NCI-H1105 (cell line): ENCODE measurements at places on chromosomes 6 and 20.

GRCh38 chr6:28794175-28795002, 129.4 kb downstream of the TRIM27 start:
- DNase-seq: peak; percentile 34

DNA sequence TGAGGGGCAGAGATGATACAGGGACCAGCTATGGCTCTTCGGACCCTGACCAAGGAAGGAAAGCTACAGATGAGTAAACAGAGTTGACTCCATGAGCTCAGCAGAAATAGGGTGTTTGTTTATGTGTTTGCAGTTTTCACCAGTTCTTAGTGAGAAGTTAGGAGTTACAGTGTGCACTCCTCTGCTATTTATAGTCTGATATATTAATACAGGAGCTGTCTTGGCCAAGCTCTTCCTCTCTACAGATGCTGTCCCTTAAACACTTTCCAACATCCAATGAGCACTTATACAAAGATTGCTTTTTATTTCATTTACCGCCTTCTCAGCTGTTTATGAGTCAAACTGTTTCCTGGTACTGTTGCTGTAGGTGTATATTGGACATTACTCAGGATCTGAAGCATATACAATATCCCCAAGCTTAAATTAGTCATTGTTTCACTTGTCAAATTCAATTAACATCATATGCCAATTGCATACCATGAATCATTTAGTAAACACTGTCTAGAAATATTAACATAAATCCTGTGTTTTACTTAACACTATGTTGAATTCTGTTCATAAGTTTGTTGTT, 618.0 kb downstream of the PRKN start:
- DNase-seq: no peak

- no peak for DNase-seq
Observed at GRCh38 chr6:156457601-156458000, 319.6 kb upstream of the ARID1B start.

DNA sequence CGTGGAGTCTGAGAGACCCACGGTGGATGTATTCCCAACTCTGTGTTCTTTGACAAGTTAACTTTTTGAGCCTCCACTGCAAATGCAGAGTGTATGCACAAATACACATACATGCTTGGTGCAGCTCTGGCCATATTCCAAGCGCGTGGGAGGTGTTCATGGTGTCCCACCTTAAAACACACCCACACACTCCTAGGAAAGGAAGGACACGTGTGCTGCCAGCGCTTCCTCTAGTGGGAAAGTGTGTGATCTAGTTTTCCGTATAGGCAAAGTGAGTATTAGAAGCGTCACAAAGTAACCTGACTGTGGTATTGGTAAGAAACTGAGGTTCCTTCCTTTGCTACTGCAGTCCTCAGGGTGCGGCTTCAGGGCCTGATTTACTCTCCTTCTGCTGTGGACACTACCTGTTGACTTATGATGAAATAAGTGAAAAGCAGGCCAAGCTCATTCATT, 36.0 kb upstream of the MPC1 start:
- DNase-seq: no peak

DNA sequence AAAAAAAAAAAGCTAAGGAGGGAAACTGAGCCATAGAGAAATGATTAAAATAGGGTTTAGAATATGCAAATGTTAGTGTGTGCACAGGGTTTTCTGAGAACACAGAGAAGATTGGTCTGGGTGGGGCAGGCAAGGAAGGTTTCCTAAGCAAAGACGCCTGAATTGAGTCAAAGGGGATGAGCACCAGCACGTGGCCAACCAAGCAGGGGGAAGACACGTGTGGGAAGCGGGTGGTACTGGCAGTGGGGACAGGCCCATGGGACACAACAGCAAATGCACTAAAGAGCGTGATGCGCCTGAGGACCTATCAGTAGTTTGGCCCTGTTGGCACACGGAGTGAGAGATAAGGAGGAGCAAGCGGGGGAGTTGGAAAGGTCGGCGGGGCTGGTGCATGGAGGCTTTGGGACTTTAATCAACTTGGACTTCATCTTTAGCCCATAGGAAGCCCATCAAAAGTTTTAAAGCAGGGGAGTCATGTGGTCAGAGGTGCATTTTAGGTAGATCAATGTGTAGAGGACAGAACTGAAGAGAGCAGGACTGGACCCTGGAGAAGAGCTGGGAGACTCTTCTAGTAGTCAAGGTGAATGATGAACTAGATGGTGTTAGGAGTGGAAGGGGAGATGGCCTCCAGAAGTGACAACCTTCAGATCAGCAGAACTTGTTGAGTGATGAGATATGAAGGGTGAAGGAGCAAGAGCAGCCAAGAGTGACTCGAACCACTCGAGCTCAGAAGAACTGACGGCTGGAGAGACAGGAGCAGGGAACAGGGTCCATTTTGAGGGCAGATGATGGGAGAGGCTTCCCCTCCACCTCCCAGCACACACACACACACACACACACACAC, 40.2 kb upstream of the MAP3K4 start:
- DNase-seq: no peak

DNA sequence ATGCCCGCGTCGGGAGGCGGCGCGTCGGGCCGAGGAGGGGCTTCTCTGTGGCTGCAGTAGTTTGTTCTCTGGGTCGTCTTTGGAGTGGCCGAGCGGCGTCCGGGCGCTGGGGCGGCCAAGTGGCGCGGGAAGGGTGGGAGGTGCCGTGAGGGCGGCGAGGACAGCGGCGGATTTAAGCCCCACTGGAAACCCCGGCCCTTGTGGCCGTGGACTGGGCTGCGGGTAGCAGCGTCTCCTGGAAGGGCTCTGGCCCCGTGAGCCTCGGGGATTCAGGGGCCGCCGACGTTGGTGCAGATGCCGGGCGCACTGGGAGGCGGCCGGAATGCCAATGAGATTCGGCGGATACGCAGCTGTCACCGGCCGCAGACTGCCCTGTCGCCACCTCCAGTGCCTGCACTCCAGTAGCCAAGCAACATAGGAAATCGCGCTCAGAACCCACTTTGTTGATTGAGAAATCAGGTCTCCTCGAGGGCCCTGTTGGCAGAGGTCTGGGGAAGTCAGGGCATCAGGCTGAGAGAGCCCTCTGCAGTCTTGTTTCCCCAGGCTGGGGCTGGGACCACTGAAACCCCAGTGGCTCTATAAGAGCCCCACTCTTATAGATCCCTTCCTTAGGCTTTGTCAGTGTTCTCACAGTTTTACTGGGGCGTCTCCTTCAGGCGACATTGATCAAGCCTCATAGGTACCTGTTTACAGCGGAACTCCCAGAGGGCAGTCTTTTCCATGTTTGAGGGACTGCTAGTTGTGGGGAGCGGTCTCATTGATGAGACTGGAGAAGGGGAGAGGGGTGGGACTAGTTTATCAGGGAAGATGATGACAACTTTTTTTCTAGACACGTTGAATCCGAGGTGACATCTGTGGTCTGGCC, 642 bp downstream of the GZF1 start:
- DNase-seq: peak; percentile 61

GRCh38 chr6:72624557-72625160, 2.8 kb downstream of the KCNQ5 start:
- DNase-seq: no peak

DNA sequence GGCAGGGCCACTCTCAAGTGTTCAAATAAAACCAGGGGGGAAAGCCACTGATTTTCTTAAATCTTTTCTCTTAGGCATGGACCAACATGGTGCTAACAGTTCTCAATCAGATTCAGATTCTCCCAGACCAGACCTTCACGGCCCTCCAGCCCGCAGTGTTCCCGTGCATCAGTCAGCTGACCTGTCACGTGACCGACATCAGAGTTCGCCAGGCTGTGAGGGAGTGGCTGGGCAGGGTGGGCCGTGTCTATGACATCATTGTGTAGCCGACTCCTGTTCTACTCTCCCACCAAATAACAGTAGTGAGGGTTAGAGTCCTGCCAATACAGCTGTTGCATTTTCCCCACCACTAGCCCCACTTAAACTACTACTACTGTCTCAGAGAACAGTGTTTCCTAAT, 41.5 kb upstream of the SMIM28 start:
- DNase-seq: no peak

DNA sequence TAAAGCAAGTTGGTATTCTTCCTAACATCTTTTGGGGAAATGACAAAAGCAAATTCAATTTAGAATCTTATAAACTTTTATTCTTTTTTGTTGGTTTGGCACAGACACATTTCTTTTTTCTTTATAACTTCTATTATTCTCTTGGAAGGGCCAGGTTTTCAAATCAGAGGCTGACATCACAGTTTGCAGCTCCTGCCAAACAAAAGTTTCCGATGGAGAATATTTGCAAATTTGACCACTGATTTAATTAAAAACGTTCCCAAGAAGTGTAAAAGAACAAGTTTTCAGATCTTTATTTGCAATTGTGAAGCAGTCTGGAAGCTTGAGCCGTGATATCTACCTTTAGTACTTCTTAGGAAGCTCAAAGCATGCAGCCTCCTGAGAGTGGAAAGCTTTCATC, 53.8 kb upstream of the CD83 start:
- DNase-seq: no peak

- DNase-seq: no peak
Observed at GRCh38 chr6:105492706-105493673, 90.1 kb upstream of the PREP start.

DNA sequence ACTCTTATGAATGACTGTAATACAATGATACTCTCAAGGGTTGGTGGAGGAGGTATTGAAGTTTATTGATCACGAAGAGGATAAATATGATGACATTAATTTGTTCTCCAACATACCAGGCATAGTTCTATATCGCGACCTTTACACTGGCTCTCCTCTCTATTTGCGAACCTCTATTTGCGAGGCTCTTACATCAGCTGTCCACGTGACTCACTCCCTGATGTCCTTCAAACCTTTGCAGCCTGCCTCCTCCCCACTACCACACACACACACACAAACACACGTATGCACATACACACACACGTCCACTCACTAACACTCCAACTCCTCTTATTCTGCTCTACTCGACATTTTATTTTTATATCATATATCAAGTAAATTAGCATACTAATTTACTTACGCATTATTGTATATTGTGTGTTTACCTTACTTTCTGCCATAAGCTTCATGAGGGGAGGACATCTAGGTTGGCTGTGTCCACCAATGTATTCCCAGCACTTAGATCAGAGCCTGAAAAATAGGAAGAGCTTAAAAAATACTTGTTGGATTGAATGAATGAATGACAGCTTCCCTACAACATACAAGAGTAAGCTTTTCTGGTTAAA, 53.3 kb upstream of the TNFRSF21 start:
- DNase-seq: no peak

GRCh38 chr6:28209753-28210535, 15.1 kb upstream of the ZSCAN9 start:
- DNase-seq: no peak

- DNase-seq: no peak
Observed at GRCh38 chr20:36004045-36004444, 35.7 kb downstream of the CNBD2 start.

DNA sequence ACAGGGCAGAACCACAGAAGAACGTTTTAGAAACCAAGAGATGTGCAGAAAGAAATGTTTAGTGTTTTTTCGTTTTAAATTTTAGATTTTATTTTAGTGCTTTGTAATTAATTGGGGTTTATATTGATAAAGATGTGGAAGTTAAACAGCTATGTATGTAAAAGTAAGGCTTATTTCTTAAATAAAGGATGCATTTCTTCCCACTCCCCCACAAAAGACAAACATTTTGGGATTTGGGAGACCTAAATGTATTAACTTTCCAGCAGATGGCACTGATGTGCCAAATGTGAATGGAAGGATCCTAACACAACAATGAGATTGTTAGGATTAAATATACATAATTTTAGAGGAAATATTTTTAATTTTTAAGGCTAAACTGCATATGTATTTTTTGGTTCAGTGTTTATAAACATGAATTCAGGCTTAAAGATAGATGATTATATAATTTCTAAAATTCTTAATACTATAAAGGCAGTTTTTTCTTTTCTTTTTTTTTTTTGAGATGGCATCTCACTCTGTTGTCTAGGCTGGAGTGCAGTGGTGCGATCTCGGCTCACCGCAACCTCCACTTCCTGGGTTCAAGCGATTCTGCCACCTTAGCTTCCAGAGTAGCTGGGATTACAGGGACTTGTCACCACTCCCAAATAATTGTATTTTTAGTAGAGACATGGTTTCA, 12.0 kb downstream of the PFDN4 start:
- no peak for DNase-seq

DNA sequence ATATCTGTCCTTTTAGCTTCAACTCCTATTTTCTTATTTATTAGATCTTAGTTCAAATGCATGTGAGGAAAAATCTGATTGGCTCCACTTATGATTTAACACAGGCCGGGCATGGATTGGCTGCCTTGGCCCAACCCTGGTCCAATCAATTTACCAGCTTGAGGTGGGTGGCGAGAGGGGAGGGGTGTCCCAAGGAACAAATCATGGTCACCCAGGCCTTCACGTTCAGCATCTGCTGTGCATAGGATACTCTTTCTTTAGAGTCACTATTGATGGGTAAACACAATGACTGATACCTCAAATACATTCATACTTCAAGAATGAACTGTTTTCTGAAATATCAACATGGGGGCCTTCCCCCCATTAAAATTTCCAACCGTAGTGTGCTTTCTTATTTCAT, 14.9 kb upstream of the BACH2 start:
- DNase-seq: no peak

GRCh38 chr20:6519556-6519955, 247.9 kb upstream of the BMP2 start:
- DNase-seq: no peak

DNA sequence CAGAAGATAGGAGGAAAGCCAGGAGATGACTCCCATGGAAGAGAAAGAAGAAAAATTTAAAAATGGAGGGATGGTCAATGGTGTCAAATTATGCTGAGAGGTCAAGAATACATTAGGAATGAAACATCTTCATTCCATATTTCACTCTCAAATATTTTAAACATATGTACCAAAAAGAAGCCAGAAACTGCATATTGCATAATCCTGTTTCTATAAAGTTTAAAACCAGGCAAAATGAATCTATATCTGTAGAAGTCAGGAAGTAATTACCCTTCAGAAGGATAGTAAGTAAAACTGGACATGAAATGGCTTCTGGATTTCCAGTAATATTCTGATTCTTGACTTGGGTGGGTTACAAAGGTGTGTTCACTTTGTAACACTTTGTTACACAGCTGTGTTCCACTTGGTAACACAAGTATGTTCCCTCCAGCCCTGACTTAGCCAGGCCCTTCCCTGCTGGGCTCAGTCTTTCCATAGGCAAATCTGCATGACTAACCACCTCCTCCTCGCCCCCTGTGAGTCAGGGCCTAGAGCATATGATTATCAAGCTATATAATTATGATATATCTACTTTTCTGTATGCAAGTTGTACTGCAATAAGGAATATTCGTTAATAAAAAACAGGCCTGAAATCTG, 20.2 kb upstream of the C6orf141 start:
- no peak for DNase-seq

GRCh38 chr6:35247642-35248231, 11.8 kb upstream of the ZNF76 start:
- no peak for DNase-seq

DNA sequence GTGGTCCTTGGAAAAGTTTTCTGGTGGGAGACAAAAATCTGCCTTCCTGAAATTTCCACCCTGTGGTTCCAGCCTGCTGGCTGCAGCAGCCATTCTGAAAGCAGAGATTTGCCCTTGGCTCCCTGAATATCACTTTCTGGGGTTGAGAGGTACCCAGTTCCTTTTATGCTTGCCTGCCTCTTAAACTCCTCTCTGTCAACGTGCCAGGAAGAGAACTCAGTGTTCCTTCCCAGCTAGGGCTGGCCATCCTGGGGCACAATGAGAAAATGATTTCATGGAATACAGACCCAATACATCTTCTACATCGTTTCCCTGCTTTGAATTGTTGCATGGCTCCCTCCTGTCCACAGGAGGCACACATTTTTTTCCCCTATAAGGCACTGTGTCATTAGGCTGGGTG, 1.6 kb upstream of the DSN1 start:
- no peak for DNase-seq
